NCI-H1436 (cell line): ENCODE measurements at places on chromosomes 16 and 17.

GRCh38 chr16:11700264-11701029 is 32.2 kb downstream of the SNN start:
- no peak for DNase-seq

DNA sequence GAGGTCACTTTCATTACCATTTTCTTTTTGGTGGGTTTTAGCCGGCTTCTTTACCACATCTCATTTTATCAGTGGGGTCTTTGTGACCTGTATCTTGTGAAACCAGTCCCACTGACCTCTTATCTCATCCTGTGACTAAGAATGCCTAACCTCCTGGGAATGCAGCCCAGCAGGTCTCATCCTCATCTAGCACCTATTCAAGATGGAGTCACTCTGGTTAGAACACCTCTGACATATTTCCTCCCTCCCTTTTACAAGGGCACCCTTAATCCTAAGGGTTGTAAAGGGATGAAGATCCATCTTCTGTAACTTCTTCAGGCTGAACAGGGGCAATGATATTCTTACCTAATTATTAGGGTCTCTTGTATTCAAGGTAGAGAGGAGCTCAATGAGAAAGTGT is 107.9 kb upstream of the HAS3 start:
- DNase-seq, result no peak

DNA sequence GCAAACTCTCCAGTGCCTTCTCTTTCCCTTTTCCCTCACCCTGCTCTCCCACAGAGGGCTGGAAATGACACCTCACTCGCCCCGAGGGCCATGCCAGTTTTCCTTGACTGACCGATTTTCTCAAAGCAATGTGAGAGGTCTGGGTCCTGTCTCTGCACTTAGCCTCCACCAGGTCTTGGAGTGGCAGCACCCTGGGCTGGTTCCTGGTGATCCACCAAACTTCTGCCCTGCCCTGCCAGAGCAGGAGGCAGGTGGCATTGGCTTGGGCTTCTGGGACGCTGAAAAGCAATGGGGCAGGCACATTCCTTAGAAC is 97.5 kb downstream of the RAB11FIP4 start:
- no peak for DNase-seq

GRCh38 chr17:73281928-73282327 is 20.2 kb upstream of the CPSF4L start:
- peak; percentile 92 for DNase-seq

- DNase-seq, result no peak
These were observed 10.3 kb upstream of the AKAP10 start for GRCh38 chr17:19987897-19988296.

GRCh38 chr17:11241611-11242226 is 706 bp downstream of the SHISA6 start:
- no peak for DNase-seq

DNA sequence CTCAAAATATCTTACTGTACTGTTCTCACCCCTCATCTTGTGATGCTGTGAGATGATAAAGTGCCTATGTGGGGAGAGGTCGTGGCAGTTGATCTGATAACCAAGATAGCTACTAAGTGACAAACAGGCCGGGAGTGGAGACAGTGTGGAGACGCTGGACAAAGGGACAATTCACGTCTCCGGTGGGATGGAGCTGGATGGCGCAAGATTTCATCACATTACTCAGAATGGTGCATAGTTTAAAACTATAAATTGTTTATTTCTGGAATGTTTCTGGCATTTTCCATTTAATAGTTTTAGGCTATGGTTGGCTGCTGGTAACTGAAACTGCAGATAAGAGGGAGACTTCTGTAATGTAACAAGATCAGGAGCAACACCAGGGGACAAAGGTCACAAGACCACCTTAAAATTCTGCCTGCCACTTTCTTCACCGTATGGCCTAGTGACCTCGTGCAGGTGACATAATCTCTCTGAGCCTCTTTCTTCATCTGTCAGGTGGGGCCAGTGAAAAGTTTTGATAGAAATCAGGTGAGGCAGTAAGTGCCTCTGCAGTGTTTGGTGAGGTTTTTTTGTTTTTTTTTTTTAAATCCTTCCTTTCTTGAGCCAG is 54.4 kb upstream of the LGALS9 start:
- no peak for DNase-seq

DNA sequence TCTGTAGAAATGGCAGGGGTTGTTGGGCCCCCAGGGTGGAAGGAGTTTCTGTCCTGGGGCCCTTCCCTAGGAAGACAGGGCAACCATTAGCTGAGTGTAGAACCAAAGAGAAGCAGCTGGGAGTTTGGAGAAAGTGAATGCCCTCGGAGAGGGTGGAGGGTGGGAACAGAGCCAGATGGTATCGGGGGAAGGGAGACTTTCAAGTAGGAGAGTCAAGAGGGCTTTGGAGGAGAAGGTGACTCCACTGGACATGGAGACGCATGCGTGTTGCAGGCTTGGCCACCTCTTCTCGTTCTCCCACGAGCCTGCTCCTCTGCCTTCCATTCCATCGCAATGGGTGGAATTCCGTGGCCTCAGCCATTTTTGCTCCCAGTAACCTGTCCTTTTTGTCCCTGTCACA is 19.4 kb downstream of the SLC47A1 start:
- DNase-seq, result no peak

DNA sequence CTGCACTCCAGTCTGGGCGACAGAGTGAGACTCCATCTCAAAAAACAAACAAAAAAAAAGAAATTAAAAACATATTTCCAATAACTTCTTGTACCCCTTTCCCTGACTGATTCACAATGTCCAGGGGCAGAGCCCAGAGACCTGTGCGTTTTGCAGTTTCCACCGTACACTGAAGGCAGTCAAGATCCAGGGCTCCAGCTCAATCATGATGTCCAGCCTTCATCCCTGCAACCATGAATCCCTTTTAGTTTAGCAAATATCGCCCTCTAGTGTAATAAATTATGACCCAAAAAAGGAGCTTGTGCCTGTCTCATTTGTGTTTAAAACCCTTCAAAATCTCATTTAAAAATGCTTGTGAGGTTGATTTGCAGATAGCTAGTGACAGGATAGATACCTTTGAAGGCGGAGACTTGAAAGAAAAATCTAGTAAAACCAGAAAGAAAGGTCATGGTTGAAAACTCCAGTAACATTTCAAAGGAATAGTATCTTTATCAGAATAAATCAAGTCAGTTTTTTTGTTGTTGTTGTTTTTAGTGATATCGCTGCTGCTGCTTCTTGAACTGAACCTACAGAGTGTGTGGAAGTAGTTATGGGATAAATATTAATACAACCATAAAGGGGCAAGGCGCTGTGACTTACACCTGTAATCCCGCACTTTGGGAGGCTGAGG is 3.7 kb upstream of the ERN1 start:
- peak; percentile 81 for DNase-seq

GRCh38 chr17:14332331-14332730 is 31.4 kb downstream of the HS3ST3B1 start:
- no peak for DNase-seq

DNA sequence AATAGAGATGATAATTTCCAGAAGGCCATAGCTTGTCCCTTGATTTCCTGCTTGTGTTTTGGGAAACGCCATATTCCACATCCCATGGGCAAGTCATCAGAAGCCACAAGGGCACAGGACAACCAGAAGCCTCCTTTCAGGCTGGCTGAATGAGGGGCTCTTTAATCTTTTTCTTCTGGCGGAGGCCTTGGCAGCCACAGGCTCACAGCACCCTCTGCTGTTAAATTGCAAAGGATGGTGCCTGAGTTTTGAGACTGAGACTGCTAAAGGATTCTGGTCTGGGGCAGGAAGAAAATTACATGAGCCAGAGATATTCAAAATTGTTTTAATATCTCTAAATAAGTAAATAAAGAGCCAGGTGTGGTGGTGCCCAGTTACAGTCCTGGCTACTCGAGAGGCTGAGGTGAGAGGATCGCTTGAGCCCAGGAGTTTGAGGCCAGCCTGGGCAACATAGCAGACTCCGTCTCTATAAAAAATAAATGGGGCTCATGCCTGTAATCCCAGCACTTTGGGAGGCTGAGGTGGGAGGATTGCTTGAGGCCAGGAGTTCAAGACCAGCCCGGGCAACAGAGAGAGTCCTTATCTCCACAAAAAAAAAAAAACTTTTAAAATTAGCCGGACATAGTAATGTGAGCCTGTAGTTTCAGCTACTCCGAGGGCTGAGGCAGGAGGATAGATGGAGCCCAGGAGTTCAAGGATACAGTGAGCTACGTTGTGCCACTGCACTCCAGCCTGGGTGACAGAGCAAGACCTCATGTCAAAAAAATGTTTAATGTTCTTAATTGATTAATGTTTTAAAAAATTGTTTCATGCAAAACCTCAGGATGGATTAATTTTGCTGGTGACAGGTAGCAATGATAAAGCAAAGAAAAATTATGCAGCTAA is 26.3 kb downstream of the AARSD1 start:
- DNase-seq, result peak; percentile 75

DNA sequence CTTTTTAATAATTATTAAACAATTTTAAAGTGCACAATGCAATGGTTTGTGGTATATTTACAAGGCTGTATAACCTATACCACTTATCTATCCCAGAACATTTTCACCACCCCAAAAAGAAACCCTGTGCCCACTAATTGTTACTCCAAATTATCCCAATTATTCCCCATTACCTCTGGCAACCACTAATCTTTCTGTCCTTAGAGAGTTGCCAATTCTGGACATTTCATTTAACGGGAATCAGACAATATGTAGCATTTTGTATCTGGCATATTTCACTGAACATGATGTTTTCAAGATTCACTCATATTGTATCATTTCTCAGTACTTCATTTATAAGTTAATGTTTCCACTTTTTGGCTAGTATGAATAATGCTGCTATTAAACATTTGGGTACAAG is 103.1 kb upstream of the NACA2 start:
- no peak for DNase-seq

GRCh38 chr17:3847165-3847670 is 1.2 kb upstream of the NCBP3 start:
- no peak for DNase-seq
